ENCODE measurements at places on chromosomes 12 and 14. TPM values are rescaled to one million over a fixed set of nuclear protein-coding genes. Genes with fewer than 3 reads are reported as not detected.

The MIPOL1 gene
- 4.9 TPM for polyA plus RNA-seq

- DNase-seq = no peak
Measured at GRCh38 chr12:4833524-4833923, 76.2 kb upstream of the KCNA1 start.

- DNase-seq = no peak
Measured at GRCh38 chr12:1604464-1604863, 10.1 kb upstream of the FBXL14 start.

The GDF3 gene
- polyA plus RNA-seq = not detected

The SIRT4 gene
- 5.6 TPM for polyA plus RNA-seq

DNA sequence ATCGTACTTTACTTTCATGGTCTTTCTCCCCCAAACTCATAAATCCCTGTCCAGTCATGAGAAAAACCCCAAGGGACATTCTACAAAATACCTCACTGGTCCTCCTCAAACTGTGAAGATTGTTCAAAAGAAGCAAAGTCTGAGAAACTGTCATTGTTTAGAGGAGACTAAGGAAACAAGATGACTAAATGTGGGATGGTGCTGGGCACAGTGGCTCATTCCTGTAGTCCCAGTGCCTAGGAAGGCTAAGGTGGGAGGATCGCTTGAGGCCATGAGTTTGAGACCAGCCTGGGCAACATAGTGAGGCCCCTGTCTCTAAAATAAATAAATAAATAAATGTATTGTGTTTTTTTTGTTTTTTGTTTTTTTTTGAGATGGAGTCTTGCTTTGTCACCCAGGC, 74.2 kb upstream of the SCAF11 start:
- no peak for DNase-seq

Data from hindlimb muscle (tissue), 1 donor.